ENCODE measurements at places on chromosomes 12 and 14.

GRCh38 chr12:130992979-130993538 lies 39.4 kb downstream of the ADGRD1 start:
- DNase-seq: no peak

DNA sequence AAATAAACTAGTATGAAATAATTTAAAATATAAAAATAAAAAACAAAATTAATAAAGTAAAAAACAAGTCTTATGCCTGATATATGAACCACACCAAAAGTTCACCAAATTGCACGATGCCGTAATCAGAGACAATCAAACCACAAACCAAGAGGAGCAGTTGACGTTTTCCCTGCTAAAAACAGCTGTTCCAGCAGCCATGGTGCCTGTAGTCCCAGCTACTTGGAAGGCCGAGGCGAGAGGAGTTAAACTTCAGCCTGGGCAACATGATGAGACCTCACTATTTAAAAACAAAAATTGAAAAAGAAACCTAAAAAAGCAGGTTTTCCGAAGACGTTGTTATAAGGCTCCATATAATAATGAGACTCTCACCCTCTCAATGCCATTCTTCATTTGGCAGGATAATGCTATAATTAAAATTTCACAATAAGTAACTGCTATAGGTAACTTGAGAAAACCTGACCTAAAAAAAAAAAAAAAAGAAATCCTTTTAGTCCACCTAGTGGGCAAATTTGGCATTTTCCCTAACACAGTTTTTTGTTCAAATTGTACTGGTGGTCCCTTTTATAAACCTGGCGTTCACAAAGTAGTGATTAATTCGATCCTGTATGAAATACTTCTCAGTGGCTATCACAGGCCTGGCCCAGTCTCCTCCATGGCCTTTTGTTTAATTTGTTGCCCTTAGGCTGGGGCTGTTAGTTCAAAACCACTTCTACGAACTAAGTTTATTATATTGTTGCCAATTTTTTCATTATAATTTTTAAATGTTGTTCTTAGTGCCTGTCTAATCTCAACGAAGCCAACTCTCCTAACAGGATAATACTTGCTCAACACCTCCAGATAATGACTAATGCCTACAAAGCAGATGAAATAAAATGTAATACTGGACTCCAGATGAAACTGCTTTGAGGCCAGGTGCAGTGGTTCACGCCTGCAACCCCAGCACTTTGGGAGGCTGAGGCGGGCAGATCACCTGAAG lies 62.1 kb downstream of the TNFAIP2 start:
- DNase-seq: peak; percentile 8

GRCh38 chr14:101826351-101826750 lies 64.8 kb downstream of the PPP2R5C start:
- no peak for DNase-seq

- DNase-seq: no peak
Observed at GRCh38 chr12:131282292-131283080, 328.8 kb downstream of the ADGRD1 start.

DNA sequence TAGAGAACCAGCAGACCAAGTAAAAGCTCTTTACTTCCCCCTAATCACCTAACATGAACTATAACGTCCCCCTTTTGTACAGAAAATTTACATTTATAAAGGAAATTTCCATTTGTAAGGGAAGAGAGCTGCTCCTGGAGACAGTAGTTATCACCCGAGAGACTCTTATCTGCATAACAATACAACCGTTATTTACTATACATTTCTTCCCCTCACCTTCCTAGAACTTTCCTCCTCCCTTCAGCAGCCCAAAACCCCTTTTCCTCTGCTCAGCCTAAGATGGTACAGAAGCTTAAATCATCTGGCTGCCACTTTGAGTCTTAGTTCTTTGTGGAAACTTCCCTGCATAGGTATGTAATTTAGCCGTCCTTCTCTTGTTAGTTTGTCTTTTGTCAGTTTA lies 40.4 kb upstream of the ETV6 start:
- DNase-seq: no peak

DNA sequence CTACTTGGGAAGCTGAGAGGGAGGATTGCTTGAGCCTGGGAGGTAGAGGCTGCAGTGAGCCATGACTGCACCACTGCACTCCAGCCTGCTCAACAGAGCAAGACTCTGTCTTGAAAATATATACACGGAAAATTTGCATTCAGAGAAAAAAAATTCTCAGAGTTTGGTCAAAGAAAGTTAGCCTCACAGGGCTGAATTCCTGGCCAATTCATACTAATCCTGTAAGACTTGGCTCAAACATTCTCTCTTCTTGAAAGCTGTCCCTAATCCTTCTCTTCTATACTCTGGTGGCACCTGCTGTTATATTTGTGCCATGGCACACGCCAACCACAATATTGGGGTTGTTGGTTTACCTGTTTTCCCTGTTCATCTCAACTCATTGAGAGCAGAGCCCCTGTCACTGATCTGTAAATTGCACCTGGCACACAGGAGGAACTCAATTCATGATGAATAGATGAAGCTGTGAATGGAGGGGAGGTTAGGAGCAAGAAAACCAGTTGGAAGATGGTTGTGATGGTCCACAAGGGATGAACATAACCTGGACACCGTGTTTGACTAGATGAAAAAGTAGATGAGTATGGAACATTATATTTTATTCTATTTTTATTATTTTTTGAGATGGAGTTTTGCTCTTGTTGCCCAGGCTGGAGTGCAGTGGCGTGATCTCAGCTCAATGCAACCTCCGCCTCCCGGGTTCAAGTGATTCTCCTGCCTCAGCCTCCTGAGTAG lies 36.8 kb upstream of the SPTSSA start:
- DNase-seq: no peak

DNA sequence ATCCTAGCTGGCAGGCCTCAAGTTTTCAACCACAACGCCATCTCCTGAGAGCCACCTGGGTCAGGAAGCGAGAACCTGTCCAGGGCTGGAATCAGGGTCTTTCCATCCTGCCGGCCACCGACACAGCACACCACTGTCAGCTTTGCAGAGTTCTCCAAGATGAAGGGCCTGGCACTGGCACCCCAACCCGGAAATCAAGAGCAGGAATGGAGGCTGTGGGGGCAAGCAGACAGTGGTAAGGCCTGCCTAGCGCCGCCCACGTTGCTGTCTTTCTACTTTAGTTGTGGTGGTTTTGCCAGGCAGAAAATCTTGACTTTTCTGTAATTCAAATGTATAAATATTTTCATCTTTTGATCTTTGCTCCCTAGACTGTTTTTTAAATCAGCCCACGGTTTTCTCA lies 90.7 kb downstream of the ITPK1 start:
- DNase-seq: no peak

GRCh38 chr12:101858361-101858760 lies 19.0 kb upstream of the DRAM1 start:
- no peak for DNase-seq

DNA sequence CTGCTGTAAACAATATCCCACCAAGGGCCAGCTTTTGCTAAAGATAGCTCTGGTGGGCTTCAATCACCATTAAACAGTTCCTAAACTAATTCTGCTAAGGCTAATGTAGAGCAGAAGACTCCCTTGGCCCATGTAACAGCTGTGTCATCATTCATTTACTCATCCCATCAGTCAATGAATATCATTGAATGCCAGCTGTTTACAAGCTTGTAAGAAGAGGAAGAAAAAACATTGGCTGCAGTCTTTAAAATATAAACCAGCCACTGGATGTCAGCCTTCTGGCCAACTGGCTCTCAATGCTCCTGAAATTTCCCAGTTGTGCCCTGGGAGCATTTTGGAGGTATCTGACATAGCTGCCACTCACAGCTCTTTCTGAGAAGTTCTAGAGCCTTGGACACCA lies 18.0 kb upstream of the MAP3K9 start:
- DNase-seq: no peak

DNA sequence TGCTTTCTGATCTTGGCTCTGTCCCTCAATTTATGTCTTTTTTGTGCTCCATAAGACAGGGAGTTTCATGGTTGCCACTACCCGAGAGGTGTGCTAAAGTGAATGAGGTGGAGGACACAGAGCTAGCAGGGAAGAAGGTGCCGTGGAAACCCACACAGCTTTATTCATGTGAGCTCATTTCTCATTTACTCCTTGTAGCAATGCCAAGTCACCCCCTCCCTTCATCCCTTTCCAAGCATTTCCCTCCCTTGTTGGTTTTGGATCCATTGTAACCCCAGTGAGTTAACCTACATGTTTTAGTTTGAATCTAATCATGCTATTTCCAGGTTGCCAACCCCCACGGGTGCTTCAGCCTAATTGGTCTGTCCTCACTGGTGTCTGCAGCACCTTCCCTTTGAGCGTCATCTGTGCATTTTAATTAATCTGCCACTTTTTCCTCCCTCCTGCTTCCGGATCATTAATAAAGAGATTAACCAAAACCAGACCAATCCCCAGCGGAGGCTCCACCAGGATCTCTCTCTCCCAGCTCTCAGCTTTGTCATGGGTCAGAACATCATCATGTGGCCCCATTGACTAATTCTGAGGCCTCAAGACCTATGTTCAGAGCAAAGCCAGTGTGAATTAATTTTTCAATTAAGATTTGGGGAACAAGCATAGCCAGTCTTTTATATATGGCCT lies 56.2 kb downstream of the NTF3 start:
- no peak for DNase-seq

DNA sequence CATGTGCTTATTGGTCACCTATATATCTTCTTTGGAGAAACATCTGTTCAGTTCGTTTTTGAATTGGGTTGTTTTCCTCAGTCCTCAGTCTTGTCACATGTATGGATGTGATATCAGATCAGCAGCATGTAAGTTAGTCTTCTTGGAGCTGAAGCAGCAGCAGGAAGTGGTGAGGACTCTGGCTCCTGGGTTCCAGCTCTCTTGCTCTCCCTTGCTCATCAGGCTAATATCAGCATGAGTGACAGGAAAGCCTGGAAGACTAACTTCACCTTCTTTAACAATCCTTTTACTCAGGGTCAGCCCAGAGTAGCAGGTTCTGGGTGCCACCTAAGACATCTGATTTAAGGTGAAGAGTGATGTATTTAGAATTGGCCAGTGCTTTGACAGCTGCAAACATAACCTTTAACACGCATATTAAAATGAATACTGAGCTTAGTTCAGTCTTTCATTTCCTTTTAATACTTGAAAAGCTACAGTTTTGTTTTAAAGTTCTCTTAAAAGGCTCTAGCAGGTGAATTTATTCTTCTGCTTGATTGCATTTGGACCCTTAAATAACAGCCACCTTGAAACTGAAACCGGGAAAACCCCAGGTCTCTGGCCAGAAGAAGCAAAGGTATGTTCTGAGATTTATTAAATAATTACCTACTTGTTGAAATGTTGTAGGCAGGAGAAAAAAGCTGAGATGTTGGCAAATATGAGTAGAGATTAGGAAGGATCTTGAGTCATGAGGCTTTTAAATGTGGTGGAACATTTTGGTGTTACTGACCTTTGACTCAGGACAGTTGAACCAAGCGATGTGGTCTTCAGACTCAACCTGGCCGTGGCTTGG lies 54.3 kb downstream of the DRAM1 start:
- no peak for DNase-seq

DNA sequence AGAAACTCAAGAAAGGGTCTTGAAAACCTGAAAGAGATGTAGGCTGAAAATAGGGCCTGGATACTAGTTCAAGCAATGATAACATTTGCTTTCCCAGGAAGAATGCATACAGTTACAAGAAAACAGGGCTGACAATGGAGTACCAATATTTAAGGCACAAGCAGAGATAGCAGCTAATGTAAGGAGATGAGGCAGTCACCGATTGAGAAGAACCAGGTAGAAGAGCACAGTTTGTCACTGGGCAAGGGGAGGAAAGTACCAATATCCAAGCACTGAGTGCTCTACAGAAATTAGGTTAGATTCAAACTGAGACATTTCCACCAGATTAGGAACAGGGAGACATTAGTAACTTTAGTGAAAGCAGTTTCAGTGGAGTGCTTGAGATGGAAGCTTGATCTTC lies 19.9 kb downstream of the RPS6KA5 start:
- DNase-seq: no peak

DNA sequence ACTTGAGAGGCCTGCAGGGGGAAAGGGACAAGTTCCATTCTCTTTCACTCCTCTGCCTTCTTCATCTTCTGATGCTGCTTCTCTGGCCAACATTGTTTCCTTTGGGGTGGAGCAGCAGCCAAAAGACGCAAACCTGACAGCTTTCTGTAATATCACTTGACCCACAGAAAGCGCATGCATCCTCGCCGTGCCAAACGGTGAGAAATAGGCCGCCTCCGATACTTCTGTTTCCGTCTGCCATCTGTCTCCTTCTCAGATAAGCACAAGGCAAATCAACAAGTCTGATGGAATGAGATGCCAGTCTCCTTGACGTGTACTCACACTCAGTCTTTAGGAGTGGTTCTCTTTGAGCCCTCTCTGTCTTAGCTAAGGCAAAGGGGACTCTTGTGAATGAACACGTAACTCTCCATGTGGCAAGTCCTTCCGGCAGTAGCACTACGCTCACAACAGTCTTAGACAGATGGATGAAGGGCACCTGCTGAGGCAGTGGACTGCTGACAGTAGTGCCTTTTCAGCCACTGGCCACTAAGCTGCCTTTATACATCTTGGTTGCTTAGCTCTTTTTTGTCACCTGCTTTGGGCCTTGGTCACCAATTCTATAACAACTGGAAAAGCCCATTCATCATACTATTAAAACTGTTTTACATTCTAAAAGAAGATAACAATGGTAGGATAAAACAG lies 214.1 kb downstream of the FBXL14 start:
- DNase-seq: no peak

DNA sequence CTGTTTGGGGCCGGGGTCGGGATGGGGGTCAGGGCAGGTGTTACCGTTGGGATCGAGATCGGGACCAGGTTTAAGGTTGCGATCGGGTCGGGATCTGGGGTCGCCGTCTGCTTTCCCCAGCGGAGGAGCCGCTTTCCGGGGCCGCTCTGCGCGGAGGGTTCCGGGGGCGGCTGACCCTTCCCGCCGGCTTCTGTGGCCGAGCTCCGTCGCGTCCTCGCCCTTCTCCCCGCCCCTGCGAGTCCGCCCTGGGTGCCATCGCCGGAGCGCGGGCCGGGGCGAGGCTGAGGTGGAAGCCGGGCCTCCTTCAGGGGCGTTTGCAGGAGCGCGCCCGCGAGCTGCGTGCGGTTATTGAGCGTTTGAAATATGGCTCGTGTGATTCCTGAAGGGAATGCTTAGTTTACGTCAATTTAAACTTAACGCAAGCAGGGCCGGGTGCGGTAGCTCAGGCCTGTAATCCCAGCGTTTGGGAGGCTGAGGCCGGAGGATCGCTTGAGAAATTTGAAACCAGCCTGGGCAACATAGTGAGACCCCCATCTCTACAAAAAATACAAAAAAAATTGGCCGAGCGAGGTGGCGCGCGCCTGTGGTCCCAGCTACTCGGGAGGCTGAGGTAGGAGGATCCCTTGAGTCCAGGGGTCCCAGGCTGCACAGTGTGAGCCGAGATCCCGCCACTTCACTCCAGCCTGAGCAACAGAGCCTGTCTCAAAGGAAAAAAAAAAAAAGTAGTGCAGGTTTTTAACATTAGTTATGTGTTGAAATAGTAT lies 620 bp downstream of the PGAM5 start:
- DNase-seq: peak; percentile 7
